ENCODE measurements at places on chromosomes 4 and X.

- no peak for DNase-seq
Observed at GRCh38 chrX:100928660-100929613, at the start of gene XKRX. TSS of gene XKRX (minus strand) at chrX:100928917. CDS start at chrX:100928304, 613 bp downstream.

DNA sequence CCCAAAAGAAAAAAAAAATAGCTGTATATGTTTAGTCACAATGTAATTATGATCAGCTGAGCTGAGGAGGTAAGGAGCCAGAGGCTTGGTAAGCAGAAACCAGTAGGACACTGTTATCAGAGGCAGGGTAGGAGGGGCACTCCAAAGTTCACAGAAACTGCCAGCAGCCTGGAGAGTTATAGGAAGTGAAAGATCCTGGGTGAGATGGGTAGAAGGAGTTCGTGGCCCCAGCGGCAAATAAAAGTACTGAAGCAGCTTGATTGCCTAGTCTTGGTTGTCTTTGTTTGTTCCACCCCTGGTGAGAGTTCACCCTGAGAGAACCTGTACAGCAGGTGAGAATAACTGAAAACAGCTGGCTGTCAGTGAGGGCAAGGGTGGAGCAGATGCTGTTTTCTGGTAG is 340.8 kb downstream of the ADGRL3 start:
- DNase-seq: no peak

DNA sequence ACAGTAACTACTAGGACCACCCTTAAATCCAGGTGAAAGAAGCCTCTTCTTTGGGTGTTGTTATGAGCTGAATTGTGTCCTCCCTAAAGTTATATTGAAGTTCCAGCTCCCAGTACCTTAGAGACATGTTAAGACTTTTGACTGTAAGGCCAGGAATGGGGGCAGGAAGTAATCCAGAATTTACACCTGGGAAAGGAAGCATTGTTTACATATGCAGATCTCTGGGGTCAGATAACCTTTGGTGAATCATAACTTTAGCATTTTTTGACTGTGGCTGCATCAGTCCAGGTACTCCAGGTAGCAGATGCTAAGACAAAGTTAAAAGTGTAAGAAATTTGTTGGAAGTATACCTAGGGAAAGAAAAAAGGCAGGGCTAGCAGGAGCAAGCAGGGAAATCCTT is 104.9 kb upstream of the CENPE start:
- no peak for DNase-seq

DNA sequence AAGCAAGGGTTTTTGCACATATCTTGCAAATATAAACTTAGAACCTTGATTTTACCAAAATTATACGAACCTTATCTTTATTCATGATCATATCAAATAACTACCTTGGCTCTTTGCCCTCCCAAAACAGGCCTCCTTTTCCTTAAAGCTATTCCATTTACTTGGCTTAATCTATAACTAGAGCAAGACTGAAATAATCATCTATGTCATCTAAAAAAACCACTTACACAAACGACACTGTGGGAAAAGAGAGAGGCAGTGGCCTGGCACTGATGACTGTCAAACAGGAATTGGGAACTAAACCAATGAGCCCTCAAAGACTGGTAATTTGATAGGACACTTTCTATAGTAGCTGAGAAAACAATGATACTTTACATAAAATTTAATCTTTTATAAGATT is 11.7 kb upstream of the PTPN13 start:
- DNase-seq: no peak

- DNase-seq: no peak
Observed at GRCh38 chrX:7347465-7347864, 199.5 kb upstream of the PUDP start.

DNA sequence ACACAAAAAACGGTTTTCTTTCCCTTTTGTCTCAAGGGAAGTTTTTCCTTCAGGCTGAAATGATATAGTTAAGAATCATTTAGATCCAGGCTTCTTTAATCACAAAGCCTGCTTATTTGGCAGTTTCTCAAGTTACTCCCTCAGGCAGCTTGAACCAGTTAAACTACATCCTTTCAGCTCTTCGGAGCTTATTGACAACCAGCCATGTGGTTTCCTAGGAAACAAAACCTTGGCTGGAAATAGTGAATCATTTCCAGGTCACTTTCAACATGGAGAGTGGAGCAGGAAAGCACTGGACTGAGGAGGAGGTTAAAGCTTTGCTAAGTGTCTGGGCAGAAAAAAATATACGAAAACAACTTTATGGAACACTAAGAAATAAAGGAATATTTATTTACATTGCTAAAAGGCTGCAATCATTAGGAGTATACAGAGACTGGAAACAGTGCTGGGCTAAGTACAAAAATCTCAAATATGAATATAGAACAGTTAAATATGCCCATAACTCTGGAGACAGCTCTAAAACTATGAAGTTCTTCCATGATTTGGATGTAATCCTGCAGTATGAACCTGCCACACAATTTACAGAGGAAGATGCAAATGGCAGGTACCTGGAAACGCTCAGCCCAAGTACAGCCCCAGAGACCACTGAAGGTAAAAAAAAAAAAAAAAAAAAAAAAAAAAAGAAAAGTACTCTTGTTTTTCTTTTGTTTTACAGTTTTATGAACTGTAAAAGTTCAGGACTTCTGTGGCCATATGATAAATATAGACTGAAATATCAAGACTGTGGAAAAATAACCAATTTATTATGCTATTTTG is 23.2 kb upstream of the AASDH start:
- no peak for DNase-seq

- DNase-seq: no peak
Observed at GRCh38 chr4:139942241-139942640, 211.7 kb downstream of the MAML3 start.

GRCh38 chrX:100915562-100915961 is 13.2 kb downstream of the XKRX start:
- DNase-seq: no peak

DNA sequence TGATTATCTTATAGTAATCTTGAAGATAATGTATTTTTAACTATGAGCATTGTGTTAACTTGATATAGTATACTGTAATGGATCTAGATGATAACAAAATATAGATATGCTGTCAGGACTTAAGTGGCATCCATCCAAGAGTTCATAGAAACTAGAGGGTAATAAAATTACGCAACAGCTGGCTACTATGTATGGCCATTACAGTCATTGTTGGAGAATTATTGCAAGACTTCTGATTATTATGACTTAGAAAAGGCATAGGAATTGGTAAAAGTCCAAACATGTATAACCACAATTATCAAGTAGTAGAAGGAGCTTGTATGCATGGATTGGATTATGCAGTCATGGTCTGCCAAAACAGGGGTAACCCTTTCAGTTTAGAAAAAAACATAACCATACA is 9.5 kb downstream of the OGT start:
- no peak for DNase-seq

DNA sequence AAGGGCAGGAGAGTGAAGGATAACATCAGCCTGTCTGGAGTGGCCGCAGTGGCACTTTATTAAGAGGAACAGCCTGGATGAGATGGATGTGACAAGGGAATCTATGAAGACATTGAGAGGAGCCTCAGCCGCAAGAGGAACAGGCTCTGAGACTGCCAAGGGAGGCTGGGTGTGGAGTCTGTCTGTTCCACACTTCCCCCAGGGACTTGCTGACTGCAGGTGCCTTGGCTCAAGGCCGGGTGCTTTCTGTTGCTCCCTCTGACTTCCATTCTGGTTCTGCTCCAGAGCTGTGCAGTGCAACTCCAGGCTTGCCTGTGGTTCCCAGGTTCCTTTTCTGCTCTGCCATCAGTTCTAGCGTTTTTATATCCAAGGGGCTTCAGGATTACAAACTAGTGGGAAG is 54.6 kb downstream of the FRMPD3 start:
- DNase-seq: no peak

- no peak for DNase-seq
Observed at GRCh38 chrX:1576201-1576992, 15.0 kb upstream of the AKAP17A start.

- DNase-seq: no peak
Observed at GRCh38 chr4:182144626-182145333, 98.4 kb upstream of the TENM3 start.
